Naive thymus-derived CD8-positive, alpha-beta T cell (primary cell): ENCODE measurements at places on chromosomes 2 and 18. TPM values are rescaled to one million over a fixed set of nuclear protein-coding genes. Genes with fewer than 3 reads are reported as not detected.

The OR6B2 gene
- total RNA-seq = not detected

- DNase-seq = no peak
Measured at GRCh38 chr2:236257136-236257535, 7.1 kb downstream of the ASB18 start.

The ITGB6 gene
- total RNA-seq = not detected

The NEU2 gene
- not detected for total RNA-seq

The CFC1 gene
- total RNA-seq = not detected

The RAX gene
- total RNA-seq = not detected

GRCh38 chr2:234146087-234146826, 95.8 kb downstream of the SPP2 start:
- no peak for DNase-seq

DNA sequence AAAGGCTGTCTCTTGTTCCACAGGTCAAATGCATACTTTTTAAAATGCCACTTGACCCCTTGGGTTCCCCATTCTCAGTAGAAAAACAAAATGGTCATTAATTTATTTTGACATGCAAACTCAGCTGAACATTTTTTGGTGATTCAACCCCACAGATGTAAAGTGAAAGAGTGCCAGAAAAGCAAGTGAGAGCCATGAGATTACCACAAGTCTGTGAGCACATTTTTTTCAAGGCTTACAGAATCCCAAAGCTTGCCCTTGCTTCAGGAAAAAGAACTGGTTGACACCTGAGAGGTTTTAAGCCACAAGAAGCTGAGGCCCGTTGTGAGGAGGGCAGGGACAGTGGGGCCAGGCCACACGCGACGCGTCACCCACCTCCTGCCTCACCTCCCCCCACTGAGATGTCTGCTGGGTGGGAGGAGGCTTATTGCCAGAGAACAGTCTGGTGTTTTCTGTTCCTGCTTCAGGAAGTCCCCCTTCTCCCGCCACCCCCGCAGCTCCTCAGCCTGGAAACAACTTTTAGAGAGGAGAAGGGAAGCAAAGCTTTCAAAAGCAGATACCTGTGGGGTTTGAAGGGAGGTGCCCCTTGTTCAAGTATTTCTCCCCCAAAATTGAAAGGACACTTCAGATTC, 70.4 kb upstream of the CYP1B1 start:
- no peak for DNase-seq

- no peak for DNase-seq
Measured at GRCh38 chr2:23760736-23761135, 166.2 kb downstream of the ATAD2B start.
